T-cell (primary cell): ENCODE measurements at places on chromosomes 4 and X.

DNA sequence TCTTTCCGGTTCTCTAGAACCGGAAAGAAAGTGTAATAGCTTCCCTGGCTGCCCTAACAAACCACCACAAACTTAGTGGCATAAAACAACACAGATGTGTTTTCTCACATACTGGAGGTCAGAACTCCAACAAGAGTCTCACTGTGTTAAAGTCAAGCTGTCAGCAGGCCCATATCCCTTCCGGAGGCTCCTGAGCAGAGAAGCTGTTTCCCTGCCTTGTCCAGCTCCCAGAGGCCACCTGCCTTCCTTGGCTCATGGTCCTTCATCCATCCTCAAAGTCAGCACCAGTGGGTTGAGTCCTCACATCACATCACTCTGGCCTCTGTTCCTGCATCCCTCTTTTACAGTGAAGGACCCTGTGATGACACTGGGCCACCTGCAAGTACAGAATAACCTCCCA, 49.8 kb upstream of the HMX1 start:
- DNase-seq = no peak

DNA sequence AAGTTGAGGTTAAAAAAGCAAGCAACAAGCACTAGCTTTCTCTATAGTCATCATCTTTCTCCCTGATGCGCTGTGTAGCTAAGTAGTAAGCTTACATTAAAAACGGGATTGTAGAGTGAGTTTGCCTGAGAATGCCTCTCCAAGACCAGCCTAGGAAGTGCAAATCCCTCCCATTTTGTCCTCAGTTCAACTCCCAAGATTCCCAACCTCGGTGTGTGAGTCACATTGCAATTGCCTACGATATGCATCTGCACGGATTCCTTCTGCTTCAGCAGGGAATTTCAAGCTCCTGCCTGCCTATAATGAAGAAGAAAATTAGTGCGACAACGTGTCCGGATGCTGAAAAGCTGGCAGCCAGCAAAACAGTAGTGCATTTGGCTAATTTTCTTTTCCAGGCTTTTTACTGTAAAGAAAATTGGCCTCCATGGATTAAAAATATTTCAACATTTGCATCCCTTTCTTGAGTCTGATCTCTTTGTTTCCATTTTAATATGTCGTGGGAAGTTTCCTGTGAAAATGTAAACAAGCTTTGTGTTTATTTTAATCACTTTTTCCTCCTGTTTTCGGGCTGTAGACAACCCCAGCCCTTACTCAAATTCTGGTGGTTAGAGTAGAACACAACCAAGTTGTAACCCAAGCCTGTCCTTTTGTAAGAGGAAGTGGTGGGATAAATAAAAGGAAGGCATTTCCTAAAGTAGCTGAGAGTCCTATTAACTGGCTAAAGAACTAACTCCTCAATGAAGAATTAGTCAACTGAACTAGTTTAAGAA, 58.4 kb upstream of the TET2 start:
- no peak for DNase-seq

DNA sequence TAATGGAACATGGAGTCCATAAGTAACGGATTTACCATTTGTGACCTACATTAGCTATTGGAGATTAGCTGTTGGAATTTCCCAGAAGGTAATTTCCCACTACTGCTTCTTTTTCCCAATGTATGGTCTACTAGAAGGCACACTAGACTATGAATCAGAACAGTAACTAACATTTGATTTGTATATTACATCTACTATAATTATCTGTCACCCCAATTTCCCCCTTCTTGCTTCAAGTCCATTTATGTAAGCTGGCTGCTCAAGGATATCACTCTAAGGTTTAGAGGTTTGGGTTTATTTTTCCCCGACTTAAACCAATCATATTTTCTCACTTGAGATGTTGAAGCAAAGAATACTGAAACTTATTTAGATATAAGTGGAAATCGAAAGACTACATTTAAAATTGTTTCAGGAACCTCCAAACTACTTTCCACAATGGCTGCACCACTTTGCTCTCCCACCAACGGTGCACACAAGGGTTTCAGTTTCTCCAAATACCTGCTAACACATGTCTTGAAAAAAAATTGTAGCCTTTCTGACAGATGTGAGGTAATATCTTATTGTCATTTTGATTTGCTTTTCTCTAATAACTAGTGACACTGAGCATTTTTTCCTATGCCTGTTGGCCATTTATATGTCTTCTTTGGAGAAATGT, 33.3 kb upstream of the H2AZ1 start:
- no peak for DNase-seq

GRCh38 chrX:96182366-96182765, 502.3 kb upstream of the DIAPH2 start:
- no peak for DNase-seq

DNA sequence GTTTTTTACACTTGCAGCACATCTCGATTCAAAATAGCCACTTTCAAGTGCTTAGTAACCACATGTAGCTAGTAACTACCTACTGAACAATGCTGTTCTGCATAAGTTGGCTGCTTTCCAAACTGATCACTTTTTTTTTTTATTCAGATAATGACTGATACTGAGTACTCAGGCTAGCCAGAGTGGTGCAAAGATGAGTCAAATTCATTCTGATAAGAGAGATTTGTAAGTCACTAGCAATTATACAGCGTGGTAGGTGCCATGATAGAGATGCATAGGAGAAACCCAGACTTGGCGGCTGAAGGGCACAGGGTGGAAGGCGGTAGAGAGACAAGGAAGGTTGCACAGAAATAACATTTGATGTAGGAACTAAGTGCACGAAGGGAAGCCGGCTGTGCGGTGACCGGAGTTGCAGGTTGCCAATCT, 357 bp upstream of the IGBP1 start:
- DNase-seq = no peak

DNA sequence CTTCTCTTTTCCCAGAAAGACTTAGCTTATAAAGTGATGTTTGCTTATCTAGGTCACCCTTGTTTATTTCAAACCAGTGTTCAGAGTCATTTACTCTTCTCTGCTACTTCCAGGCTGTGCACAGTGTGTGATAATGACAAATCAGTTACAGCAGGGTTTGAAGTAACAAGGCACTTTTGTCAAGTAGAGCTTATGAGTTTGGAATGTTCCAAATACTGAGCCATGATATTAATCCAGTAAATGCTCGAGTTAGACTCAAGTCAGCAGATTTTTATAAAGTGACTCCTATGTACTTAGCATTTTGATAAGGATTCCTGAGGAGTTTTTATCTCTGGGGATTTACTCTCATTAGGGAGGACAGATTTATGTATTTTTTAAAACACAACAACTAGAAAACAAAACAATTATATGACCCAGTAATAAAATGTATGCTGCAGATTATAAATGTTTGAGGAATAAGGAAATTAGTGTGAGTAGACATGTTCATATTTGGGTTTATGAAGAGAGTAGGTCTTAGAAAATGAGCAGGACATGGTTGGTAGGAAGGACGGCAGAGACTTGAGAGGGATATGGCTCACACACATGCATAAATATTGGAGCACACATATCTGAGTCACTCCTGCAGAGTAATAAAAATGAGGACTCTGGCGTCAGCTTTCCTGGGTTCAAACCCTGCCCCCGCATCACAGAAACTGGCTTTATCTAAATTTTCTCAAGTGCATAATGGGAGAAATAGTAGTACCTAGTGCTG, 271.2 kb downstream of the FBXO8 start:
- DNase-seq = no peak

GRCh38 chr4:123813901-123814300, 417.3 kb downstream of the SPRY1 start:
- no peak for DNase-seq
